ENCODE measurements at places on chromosomes 16 and 17.

- H3K27ac ChIP-seq = no peak overlapping the region
- DNase-seq = peak; percentile 20
- no peaks in the 10 kb centered on the region for H3K4me1 ChIP-seq
- no peak overlapping the region for H3K4me3 ChIP-seq
- H3K27me3 ChIP-seq = no peaks in the 10 kb centered on the region
- no peaks in the 10 kb centered on the region for H3K36me3 ChIP-seq
These were observed 236.1 kb upstream of the CDH5 start for GRCh38 chr16:66130296-66130905.

DNA sequence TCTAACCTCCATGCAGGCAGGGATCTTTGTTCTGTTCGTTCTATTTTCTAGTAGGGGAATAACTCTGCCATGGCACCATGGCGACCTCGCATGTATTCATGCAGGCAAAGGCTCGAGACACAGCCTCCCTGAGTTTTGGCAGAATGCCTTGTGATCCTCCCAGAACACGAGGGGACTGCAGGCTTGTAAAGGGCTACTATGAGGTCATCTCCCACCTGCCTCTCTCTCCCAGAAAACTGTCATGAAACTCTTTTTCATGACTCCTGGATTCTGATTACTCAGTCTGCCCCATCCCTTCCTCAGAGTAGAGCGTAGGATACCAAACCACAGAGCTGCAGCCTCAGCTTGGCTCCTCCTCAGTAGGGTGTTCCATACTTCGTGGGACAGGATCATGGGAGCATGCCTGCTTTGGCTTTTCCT is 64.3 kb downstream of the IGF2BP1 start:
- no peaks in the 10 kb centered on the region for H3K4me1 ChIP-seq
- no peaks in the 10 kb centered on the region for H3K36me3 ChIP-seq
- no peak overlapping the region for H3K4me3 ChIP-seq
- no peak overlapping the region for H3K27ac ChIP-seq
- no peaks in the 10 kb centered on the region for H3K27me3 ChIP-seq

GRCh38 chr17:47733047-47733673 is at the start of gene TBX21:
Gene TBX21 (plus strand): TSS chr17:47733236. CDS start chr17:47733455, 219 bp downstream.
- no peak within 1 kb of the TSS for H3K4me3 ChIP-seq
- no peak within 1 kb of the TSS for H3K27ac ChIP-seq
- H3K27me3 ChIP-seq = no peaks in the 10 kb centered on the region
- no peaks in the 10 kb centered on the region for H3K36me3 ChIP-seq
- H3K4me1 ChIP-seq = peaks cover 22% of the 10 kb centered on the region
- peak; percentile 90 for DNase-seq

- H3K36me3 ChIP-seq = no peaks in the 10 kb centered on the region
- H3K27ac ChIP-seq = no peak overlapping the region
- peak; percentile 82 for DNase-seq
- no peaks in the 10 kb centered on the region for H3K27me3 ChIP-seq
These were observed 14.0 kb upstream of the ELAC2 start for GRCh38 chr17:13031718-13032350.

DNA sequence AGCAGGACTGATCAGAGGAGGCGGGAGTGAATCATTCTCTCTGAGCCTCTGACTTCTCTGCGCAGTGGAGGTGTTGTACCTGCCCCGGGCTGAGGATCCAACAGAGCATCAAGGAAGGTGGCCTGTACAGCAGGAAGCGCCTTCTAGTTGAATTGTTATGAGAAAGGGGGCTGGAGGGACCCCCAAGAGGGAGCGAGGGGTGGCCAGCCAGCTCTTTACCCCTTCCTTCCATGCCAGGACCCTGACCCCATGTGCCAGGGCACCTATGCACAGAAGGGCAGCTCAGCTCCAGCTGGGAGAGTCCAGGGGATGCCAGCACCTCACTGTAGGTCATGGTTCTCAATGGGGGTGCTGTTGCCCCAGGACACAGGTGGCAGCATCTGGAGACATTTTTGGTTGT is 149.3 kb downstream of the SDK2 start:
- H3K4me1 ChIP-seq = no peaks in the 10 kb centered on the region
- H3K27ac ChIP-seq = no peak overlapping the region
- no peaks in the 10 kb centered on the region for H3K27me3 ChIP-seq
- no peaks in the 10 kb centered on the region for H3K36me3 ChIP-seq

DNA sequence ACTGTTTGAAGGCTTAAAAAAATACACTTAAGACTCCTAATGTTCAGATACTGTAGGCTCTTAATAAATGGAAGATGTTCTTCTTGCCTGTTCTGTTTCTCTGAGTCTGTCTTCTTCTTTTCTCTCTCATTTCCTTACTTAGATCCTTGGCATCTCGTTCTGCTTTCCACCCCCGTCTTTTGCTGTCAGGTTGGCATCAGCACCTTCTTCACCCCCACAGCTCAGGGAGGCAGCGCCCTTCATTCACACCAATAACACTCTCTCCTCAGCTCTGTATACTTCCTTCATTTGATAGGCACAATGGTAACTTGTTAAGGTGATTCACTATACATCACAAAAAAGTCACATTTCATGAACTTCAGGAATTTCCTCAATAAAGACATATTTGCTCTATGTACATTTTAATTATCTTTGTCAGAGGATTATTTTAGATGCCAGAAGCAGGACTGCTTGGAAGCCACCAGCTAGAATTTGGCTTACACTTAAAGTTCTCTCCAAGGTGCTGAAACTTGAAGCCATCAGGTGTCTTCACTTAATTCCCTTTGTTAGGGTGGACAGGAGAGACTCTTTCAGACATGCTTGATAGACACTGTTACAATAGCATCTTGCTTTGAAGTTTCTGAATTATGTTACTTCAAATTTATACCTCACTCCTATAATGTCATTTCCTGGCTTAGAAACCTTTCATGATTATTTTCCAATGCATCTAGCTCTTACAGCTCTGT is 670.1 kb upstream of the C16orf82 start:
- DNase-seq = peak; percentile 42
- no peaks in the 10 kb centered on the region for H3K4me1 ChIP-seq
- no peaks in the 10 kb centered on the region for H3K27me3 ChIP-seq
- H3K36me3 ChIP-seq = no peaks in the 10 kb centered on the region
- no peak overlapping the region for H3K27ac ChIP-seq
- no peak overlapping the region for H3K4me3 ChIP-seq

DNA sequence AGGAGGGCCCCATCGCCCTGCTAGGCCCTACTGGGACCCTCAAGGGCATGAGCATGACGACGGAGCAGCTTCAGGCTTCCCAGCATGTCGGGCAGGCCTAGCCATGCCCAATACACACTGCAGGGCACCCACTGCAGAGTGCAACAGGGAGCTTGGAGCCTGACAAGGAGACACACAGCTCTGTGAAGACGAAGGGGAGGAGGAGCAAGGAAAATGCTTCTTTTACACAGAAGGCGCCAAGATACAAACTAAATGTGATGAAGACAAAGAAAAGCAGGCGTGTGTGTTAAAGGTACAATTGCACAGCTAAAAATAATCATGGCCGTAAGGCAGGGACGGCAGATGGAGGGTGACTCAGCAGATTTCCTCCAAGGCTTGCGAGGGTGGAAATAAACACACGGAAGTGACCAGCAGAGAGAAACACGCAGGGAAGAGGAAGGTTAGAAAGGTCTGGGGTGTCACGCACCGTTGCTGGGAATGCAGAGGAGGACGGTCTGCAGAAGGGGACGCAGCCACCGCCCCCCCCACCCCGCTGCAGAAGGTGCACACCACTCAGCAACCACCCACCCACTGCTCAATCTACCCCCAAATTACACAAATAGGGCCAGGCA is 108.5 kb downstream of the ZNF778 start:
- H3K4me1 ChIP-seq = peaks cover 31% of the 10 kb centered on the region
- H3K36me3 ChIP-seq = no peaks in the 10 kb centered on the region
- peak overlapping the region; percentile 48 for H3K4me3 ChIP-seq
- H3K27me3 ChIP-seq = no peaks in the 10 kb centered on the region
- DNase-seq = peak; percentile 78

GRCh38 chr16:48978501-48978900 is 303.1 kb downstream of the CBLN1 start:
- no peak overlapping the region for H3K27ac ChIP-seq
- no peaks in the 10 kb centered on the region for H3K36me3 ChIP-seq
- no peak overlapping the region for H3K4me3 ChIP-seq
- DNase-seq = no peak
- H3K27me3 ChIP-seq = no peaks in the 10 kb centered on the region

DNA sequence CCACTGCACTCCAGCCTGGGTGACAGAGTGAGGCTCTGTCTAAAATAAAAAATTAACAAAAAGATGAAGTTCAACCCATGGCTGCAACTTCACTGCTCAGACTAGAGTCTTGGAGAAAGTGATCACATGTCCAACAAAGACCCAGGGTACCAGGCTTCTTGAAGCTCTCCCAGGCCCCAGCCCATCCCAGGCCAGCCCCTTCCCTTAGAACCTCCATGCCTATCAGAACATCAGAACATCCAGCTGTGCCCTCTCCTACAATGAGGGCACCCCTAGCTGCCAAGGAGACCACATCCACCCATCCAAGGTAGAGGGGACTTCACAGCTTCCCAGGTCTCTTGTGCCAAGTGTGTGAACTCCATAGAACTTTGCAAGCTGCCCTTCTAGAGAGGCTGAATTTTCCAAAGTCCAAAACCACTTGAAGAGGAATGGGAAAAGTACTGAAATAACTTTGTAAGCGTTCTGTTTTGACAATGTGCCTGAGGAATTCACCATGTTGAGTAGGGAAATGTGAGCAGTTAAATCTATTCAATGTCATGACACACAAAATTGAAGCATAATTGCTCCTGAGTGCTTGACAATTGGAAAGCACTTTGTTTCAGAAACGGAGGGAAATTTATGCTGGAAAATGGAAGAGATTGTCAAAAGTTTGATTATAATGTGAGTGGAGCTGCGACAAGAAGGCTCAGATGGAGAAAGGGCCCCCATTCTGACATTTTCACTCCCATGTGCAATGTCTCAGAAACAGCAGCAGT is 230.4 kb downstream of the ZNF423 start:
- no peaks in the 10 kb centered on the region for H3K4me1 ChIP-seq
- no peak for DNase-seq
- H3K27ac ChIP-seq = no peak overlapping the region
- no peaks in the 10 kb centered on the region for H3K27me3 ChIP-seq

DNA sequence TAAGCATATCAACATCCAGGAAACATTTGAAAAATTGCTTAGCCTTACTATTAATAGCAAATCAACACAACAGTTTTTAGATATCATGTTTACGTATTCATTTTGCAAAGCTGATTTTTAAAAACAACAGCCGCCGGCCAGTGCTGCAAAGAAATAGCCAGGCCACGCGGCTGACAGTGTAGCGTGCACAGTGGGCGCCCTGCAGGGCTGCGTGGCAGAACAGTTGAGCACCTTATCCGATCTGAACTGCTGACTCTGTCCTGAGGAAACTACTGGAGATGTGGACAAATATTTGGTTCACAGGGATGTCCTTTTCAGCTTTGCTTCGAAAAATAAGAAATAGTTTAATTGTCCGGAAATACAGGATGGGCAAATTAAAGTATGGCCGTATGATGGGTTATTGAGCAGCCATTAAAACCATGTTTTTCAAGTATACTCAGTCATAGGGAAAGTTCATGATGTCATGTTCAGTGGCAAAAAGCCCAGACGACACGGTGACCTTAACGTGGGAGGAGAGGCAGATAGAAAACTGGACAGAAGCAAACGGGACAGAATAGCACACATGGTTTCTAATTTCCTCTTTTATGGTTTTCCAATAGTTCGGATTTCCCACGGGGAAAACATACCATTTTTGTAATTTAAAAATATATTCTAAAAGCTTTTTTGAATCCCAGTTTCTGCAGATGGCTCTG is 52.4 kb upstream of the ENDOV start:
- no peaks in the 10 kb centered on the region for H3K36me3 ChIP-seq
- no peaks in the 10 kb centered on the region for H3K27me3 ChIP-seq
- DNase-seq = no peak
- H3K27ac ChIP-seq = no peak overlapping the region
- H3K4me3 ChIP-seq = no peak overlapping the region

GRCh38 chr17:42918902-42919521 is 18.4 kb downstream of the G6PC1 start:
- no peaks in the 10 kb centered on the region for H3K27me3 ChIP-seq
- no peak overlapping the region for H3K27ac ChIP-seq
- no peak for DNase-seq
- no peaks in the 10 kb centered on the region for H3K4me1 ChIP-seq
- H3K36me3 ChIP-seq = no peaks in the 10 kb centered on the region

GRCh38 chr17:50902372-50903353 is 36.5 kb upstream of the TOB1 start:
- no peak overlapping the region for H3K4me3 ChIP-seq
- no peaks in the 10 kb centered on the region for H3K36me3 ChIP-seq
- DNase-seq = no peak
- H3K27me3 ChIP-seq = no peaks in the 10 kb centered on the region
- H3K27ac ChIP-seq = no peak overlapping the region

DNA sequence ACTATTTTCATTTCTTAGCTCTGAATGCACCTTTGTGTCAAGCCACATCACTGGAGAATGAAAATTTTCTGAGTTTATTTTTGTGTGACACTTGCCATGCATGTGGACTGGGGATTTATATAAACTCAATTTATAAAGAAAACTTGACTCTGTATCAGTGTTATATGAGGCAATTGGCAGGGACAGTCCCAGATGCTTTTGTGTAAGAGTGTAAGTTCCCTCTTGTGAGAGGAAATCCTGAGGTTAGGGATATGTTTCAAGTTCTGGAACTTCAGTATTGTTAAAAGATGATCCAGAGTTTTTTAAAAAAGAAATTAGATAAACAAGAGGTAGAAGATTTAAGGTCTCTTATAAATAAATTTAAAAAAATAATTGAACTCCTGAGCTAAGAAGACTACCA is 10.9 kb upstream of the CCL8 start:
- H3K27me3 ChIP-seq = no peaks in the 10 kb centered on the region
- DNase-seq = no peak
- H3K4me3 ChIP-seq = no peak overlapping the region
- no peaks in the 10 kb centered on the region for H3K4me1 ChIP-seq

- no peak for DNase-seq
- no peak overlapping the region for H3K4me3 ChIP-seq
- H3K27ac ChIP-seq = no peak overlapping the region
- no peaks in the 10 kb centered on the region for H3K27me3 ChIP-seq
- H3K4me1 ChIP-seq = no peaks in the 10 kb centered on the region
These were observed 33.0 kb upstream of the PMP22 start for GRCh38 chr17:15298176-15298575.

DNA sequence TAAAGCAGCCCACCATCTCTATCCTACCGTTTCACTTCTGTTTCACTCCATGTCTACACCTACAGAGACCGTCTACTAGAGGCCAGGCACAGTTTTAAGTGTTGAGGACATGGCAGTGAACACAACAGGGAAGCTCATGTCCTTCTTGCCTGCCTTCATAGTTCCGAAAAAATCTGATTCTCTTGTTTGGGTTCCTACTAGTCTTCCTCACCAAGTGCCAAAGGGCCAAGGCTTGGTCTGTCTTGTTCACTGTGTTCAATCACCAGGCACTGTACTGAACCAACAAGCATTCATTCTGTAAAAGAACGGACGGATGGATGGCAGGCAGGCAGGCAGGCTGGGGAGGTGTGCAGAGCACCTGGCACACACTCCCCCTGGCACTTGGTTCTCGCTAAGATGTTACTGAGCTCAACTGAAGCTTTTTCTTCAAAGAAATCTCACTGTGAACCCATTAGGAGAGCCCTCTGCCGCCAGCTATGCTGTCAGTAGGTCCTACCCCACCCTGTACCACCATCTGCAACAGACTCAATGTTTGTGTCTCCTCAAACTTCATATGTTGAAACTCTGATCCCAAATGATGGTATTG is 2.5 kb downstream of the DEXI start:
- peak overlapping the region; percentile 91 for H3K27ac ChIP-seq
- no peak for DNase-seq
- no peaks in the 10 kb centered on the region for H3K27me3 ChIP-seq
- H3K4me1 ChIP-seq = peaks cover 58% of the 10 kb centered on the region
- H3K4me3 ChIP-seq = peak overlapping the region; percentile 98

- no peak overlapping the region for H3K4me3 ChIP-seq
- H3K27me3 ChIP-seq = no peaks in the 10 kb centered on the region
- H3K27ac ChIP-seq = no peak overlapping the region
- no peak for DNase-seq
- no peaks in the 10 kb centered on the region for H3K36me3 ChIP-seq
- no peaks in the 10 kb centered on the region for H3K4me1 ChIP-seq
These were observed 49.5 kb upstream of the CCL1 start for GRCh38 chr17:34412534-34412933.

Data from Karpas-422 (cell line).